ENCODE measurements at places on chromosomes 3 and 15.

DNA sequence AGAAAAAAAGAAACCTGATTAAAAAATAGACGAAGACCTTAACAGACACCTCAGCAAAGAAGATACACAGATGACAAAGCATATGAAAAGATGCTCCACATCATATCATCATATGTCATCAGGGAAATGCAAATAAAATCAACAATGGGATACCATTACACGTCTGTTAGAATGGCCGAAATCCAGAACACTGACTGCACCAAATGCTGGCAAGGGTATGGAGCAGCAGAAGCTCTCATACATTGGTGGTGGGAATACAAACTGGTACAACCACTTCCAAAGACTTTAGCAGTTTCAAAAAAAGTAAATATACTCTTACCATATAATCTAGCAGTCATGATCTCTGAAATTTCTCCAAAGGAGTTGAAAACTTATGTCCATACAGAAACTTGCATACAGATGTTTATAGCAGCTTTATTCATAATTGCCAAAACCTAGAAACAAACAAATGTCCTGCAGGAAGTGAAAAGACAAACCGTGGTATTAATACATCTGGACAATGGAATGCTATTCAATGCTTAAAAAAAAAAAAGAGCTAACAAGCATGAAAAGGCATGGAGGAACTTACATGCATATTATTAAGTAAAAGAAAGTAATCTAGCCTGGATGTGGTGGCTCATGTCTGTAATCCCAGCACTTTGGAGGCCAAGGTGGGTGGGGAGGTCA is 107.4 kb downstream of the HES1 start:
- DNase-seq: no peak

DNA sequence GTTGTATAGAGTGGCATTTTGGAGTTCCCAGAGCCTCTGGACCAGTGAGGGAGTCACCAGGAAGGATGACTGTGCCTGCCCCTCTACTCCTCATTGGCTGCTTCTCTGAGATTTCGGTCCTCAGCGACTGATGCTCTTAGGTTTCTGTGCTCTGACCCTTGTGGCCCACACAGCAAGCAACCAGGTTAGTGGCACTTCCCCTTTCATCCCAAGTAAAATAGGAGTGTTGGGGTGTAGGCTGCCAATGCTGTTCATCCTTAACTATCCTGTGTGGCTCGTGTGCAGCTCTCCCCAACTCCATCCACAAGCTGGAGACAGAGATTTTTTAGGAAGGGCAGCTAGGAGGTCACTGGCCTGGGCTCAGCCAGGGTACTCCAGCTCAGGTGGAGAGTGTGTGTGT is 21.3 kb downstream of the PRR23A start:
- DNase-seq: no peak

- DNase-seq: no peak
Observed at GRCh38 chr15:35166730-35167359, 81.8 kb upstream of the NANOGP8 start.

DNA sequence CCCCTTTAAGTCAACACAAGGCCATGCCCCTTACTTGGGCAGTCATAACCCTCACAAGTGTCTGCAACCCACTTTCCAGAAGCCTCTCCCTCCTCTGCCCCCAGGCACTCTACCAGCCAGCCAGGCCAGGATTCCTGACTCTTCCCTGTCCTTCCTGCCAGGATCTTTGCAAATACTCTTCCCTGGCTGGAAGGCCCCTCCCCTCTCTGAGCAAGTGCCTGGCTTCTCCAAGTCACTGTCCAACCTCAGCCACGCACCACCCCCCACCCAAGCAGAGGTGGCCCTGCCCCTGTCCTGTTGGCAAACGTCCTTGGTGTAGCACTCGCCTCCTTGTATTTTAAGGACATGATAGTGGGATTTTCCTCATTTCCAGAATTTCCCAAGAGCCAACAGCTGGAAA is 54.7 kb upstream of the USP3 start:
- no peak for DNase-seq

GRCh38 chr3:14767245-14768051 is 51.3 kb upstream of the FGD5 start:
- DNase-seq: no peak

DNA sequence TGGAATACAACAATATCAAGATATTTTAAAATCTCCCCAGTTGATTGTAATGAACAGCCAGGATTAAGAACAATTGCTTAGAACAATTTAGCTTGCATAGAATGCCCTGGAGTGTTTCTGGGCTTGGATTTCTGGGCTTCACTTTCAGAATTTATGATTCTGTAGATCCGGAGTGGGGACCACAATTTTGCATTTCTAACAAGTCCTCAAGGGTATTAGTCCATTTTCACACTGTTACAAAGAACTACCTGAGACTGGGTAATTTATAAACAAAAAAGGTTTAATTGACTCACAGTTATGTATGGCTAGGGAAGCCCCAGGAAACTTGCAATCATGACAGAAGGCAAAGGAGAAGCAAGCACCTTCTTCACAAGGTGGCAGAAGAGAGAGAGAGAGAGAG is 54.3 kb upstream of the MYRIP start:
- no peak for DNase-seq
